ENCODE measurements at places on chromosomes 2 and 18.

DNA sequence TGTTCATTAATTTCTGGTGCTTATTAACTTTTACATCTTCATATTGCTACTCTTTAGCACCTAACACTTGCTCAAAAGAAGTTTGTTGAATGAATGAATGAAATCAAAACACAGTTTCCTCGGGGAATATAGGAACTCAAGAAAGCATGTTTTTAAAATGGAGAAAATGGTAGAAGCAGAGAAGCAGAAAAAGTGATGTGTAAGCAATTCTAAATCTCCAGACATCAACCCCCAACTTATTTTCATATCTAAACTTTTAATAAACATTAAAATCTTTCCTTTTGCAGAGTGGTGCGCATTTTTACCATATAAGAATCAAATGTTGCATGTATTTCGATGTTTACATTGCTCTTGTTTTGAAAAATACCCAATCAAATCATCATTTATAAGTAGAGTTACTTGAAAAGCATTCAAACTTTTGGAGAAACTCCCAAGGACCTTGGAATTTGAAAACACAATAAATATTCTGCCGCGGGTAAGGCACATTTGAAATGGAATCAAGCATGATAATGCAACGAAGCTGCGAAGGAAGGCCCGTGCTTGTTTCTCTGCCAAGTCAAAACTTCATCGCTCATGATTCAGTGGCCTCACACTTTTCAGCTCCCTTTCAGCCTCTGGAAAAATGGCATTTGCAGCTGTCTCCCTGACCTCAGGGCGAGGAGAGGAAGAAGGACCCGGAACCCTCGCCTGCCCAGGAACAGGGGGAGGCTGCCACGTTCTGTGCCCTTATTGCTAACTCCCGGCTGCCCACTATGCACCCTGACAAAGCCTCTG is 26.7 kb upstream of the SMIM21 start:
- no peak for DNase-seq

DNA sequence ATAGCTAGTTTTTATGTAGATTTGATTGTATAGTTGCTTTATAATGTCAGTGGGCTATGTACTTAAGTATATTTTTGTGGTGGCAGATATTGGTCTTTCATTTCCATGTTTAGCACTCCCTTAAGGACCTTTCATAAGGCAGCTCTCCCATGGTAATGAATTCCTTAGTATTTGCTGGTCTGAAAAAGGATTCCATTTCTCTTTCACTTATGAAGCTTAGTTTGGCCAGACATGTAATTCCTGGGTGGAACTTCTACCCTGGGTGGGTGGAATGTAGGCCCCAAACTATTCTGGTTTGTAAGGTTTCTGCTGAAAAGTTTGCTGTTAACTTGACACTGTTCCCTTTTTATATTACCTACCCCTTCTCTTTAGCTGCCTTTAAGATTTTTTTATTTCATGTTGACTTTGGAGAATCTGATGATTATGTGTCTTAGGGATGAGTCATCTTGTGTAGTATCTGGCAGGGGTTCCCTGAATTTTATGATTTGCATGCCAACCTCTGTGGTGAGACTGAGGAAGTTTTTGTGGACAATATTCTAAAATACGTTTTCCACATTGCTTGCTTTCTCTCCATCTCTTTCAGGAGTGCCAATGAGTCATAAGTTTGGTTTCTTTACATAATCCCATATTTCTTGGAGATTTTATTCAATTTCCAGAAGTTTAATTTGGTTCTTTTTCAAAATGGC is 65.4 kb upstream of the VRK2 start:
- DNase-seq = no peak

DNA sequence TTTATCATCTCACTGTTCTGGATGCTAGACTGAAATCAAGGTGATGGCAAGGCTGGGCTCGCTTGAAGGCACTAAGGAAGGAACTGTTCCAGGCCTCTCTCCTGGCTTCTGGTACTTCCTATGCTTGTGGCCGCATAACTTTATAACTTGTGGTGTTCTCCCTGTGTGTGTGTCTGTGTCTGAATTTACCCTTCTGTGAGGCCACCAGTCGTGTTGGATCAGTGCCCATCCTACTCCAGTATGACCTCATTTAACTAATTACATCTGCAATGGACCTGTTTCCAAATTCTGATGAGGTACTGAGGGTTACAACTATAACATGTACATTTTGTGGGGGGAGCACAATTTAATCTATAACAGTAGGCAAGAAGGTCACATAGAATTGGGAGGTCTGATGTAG is 41.6 kb downstream of the LYPD6B start:
- no peak for DNase-seq

DNA sequence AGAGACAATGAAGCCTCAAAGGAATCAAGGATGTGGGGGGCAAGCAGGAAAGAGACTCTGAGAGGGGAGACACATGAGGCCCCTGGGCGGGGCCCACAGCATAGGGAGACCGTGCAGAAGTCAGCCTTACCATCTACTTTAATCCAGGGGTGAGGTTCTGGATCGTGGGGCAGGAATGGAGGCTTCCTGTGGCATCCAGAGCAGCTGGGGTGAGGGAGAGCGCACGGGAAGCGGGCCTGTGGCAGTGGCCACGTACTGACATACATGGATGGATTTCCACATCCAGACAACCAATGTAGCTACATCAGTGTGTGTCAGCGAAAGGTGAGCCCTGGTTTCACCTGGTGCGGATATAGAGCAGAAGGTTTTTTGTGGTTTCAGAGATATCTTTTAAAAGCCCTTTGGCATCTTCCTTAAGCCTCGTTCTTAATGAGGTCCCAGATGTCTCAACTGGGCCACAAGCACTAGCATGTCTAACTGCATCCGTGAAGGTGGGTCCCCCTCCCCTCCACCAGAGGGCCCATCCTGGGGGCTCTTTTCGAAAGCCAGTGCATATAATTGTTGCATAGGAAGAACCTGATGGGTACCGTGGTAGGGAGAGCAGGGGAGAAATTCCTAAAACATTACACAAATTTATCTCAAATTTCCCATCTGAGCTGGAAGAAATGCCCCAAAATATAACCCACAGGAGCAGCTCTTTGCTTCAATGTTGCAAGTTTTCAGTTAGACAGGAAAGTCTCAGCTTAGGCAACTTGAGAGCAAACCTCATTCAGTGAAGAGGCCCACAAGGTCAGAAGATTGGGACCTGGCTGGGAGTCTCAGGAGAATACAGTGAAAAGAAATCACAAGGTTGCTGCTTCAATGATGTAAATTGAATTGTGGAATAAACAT is 90.9 kb downstream of the SP3 start:
- no peak for DNase-seq

Data from WERI-Rb-1 (cell line).